ENCODE measurements at places on chromosomes 4 and X. TPM values are rescaled to one million over a fixed set of nuclear protein-coding genes. Genes with fewer than 3 reads are reported as not detected.

DNA sequence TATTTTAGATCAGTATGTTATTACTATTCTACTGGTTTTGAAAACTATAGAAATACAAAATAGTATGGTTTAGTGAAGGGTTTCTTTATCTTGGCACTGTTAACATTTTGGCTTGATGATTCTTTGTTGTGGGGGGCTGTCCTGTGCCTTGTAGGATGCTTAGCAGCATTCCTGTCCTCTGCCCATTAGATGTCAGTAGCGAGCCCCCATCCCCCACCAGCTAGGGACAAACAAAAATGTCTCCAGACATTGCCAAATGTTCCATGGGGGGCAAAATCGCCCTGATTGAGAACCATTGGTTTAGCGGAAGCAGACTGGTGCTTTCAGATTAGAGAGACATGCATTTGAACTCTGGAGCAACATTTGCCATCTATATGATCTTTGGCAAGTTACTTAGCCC, 23.3 kb downstream of the SPARCL1 start:
- H3K4me1 ChIP-seq: peaks cover 13% of the 10 kb centered on the region
- no peaks in the 10 kb centered on the region for H3K27me3 ChIP-seq
- peaks cover 4% of the 10 kb centered on the region for H3K36me3 ChIP-seq
- H3K4me3 ChIP-seq: no peak overlapping the region

- no peak overlapping the region for H3K27ac ChIP-seq
- peak; percentile 54 for DNase-seq
- H3K4me3 ChIP-seq: no peak overlapping the region
Measured at GRCh38 chr4:41069257-41069656, 145.1 kb downstream of the APBB2 start.

Gene BMX
- total RNA-seq: 1.4 TPM

Gene ANK2
- 512 TPM for total RNA-seq

DNA sequence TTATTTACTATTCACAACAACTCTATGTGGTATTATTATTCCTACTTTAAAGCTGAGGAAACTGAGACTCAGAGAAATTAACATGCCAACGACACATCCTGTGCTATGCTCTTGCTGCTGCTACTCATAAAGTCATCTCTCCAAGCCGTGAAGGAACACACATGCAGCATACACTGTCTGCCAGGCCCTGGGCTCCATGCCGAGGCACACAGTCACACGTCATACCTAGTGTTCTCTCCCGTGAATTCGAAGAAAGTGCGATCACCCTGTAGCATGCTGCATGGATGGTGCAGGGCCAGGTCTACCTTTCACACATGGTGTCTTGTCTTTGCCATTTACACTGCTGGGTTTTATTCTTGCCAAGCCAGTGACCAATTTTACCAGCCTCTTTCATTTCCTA, 34.1 kb downstream of the TBC1D1 start:
- H3K27ac ChIP-seq: no peak overlapping the region
- no peaks in the 10 kb centered on the region for H3K36me3 ChIP-seq
- H3K27me3 ChIP-seq: no peaks in the 10 kb centered on the region

Gene OPN1MW2
- total RNA-seq: not detected

Gene SPATA18
- 5.9 TPM for total RNA-seq

DNA sequence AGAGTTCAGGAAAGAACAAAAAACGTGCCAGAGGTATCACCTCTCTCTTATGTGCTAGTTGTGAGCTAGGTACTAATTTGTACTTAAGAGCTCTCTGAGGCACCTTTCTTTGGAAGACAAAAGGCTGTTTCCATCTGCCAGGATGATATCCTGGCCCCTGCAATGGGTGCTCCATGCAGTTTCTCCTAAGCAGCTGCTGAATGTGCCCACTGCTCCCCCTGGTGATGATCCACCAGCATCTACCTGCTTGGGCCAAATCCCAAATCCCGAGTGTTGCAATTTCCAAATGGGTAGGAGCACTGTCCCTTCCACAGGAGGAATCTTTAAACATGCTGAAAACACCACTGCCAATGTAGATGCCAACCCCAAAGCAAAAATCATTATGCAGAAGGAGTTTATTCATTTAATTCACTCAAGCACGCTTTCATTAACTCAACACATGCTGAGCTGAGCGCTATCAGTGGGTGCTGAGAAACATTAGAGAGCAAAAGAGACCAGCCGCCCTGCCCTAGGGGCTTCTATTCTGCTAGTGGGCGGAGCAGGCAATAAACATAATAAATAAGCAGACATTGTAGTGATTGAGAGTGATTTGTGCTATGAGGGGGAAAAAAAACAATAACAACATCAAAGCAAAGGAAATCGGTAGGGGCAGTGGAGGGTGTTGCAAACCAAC, 69.6 kb upstream of the C4orf50 start:
- H3K4me3 ChIP-seq: no peak overlapping the region
- peak; percentile 73 for DNase-seq
- H3K27ac ChIP-seq: no peak overlapping the region
- H3K4me1 ChIP-seq: peaks cover 22% of the 10 kb centered on the region
- peaks cover 8% of the 10 kb centered on the region for H3K36me3 ChIP-seq

DNA sequence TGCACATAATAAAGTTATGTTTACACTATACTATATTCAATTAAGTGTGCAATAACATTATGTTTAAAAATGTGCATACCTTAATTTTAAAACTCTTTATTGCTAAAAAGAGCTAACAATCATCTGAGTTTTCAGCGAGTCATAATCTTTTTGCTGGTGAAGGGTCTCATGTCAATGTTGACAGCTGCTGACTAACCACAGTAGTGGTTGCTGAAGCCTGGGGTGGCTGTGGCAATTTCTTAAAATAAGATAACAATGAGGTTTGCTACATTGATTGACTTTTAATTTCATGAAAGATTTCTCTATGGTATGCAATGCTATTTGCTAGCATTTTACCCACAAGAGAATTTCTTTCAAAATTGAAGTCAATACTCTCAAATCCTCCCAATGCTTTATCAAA, 58.6 kb downstream of the C4orf46 start:
- DNase-seq: no peak
- no peak overlapping the region for H3K4me3 ChIP-seq
- H3K4me1 ChIP-seq: no peaks in the 10 kb centered on the region
- H3K36me3 ChIP-seq: no peaks in the 10 kb centered on the region
- no peaks in the 10 kb centered on the region for H3K27me3 ChIP-seq
- H3K27ac ChIP-seq: no peak overlapping the region

GRCh38 chrX:121782544-121782943, 735.1 kb downstream of the GLUD2 start:
- no peaks in the 10 kb centered on the region for H3K4me1 ChIP-seq
- H3K4me3 ChIP-seq: no peak overlapping the region
- H3K27me3 ChIP-seq: no peaks in the 10 kb centered on the region

- no peak overlapping the region for H3K27ac ChIP-seq
- H3K27me3 ChIP-seq: no peaks in the 10 kb centered on the region
- H3K4me3 ChIP-seq: no peak overlapping the region
- no peak for DNase-seq
- no peaks in the 10 kb centered on the region for H3K4me1 ChIP-seq
Measured at GRCh38 chr4:108060686-108061321, 71.1 kb downstream of the HADH start.

GRCh38 chr4:159655547-159655946, 552.7 kb downstream of the RAPGEF2 start:
- no peak for DNase-seq
- H3K4me1 ChIP-seq: no peaks in the 10 kb centered on the region
- H3K27me3 ChIP-seq: no peaks in the 10 kb centered on the region

- H3K27ac ChIP-seq: no peak overlapping the region
- no peak for DNase-seq
- H3K27me3 ChIP-seq: no peaks in the 10 kb centered on the region
Measured at GRCh38 chrX:87003031-87003430, 514.6 kb upstream of the KLHL4 start.

DNA sequence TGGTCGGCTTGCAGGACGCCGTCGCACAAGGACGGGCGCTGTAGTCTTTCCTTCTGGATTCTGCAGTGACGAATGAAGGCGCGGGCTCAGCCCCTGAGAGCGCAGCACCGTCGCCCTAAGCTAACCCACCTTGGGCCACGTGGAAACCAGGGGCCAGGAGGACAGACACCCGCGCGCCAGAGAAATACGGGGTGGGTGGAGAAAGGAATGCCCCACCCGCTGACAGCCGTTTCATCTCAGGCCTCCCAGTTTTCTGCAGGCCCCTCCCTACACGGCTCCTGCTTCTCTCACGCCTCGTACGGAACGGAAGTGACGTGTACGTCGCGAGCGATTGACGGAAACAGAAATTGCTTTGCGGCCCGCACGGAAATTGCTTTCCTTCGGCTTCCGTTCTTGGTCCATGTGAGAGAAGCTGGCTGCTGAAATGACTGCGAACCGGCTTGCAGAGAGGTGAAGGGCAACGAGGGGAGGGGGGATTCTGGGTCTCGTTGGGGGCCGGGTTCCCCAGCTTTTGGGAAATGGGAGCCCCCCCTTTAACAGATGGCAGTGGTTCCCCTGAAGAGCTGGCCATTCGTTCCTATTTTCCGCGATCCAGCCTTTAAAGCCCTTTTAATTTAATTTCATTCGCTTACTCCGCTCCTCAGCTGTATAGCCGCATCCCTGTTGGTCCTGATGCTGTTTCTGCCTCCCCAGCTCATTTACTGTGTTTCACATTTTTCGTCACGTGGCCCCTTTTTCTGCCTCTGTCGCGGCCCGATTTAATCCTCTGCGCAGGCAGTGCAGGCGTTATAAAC, at the start of gene UTP14A:
Gene UTP14A, plus strand, starts transcription at position 378 of the 794 bp plus-strand sequence. Its CDS starts 47 bp downstream, at position 425.
- peak within 1 kb of the TSS; percentile 77 for H3K4me3 ChIP-seq
- H3K27ac ChIP-seq: peak within 1 kb of the TSS; percentile 92
- H3K4me1 ChIP-seq: no peaks in the 10 kb centered on the region

GRCh38 chr4:127421437-127421836, 211.3 kb upstream of the INTU start:
- H3K4me3 ChIP-seq: no peak overlapping the region
- H3K4me1 ChIP-seq: no peaks in the 10 kb centered on the region
- no peaks in the 10 kb centered on the region for H3K36me3 ChIP-seq
- DNase-seq: no peak
- H3K27me3 ChIP-seq: no peaks in the 10 kb centered on the region
- H3K27ac ChIP-seq: no peak overlapping the region

- no peak overlapping the region for H3K27ac ChIP-seq
- H3K4me1 ChIP-seq: no peaks in the 10 kb centered on the region
- H3K27me3 ChIP-seq: peaks cover 5% of the 10 kb centered on the region
- no peak for DNase-seq
- peaks cover 9% of the 10 kb centered on the region for H3K36me3 ChIP-seq
Measured at GRCh38 chrX:21972721-21973120, 32.2 kb downstream of the SMS start.

DNA sequence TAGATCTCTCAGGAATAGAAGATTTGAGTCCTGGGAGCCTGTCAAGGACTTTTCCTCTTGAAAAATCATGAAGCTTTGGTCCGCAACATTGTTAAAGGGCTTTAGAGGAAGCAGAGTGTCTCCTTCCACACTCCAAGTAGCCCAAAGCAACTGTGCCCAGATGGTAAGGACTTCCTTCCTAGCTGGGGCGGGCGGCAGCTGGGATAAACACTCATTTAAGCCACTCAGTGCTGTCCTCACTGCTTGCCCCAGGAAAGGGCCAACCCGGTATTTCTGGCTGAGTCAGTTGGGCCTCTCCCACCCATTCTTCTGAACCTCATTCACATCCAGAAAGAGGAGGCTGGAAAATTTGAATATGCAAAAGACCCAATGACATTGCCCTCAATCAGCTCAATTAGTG, 144.3 kb downstream of the CHIC2 start:
- no peak for DNase-seq
- no peaks in the 10 kb centered on the region for H3K4me1 ChIP-seq

Gene CSAG2
- total RNA-seq: not detected

- no peak overlapping the region for H3K27ac ChIP-seq
- DNase-seq: no peak
- no peaks in the 10 kb centered on the region for H3K4me1 ChIP-seq
Measured at GRCh38 chrX:148536961-148537360, 36.5 kb downstream of the AFF2 start.

Gene MAGEA1
- total RNA-seq: not detected

Gene ABCB7
- 30.6 TPM for total RNA-seq

- H3K36me3 ChIP-seq: no peaks in the 10 kb centered on the region
- H3K4me1 ChIP-seq: no peaks in the 10 kb centered on the region
- no peak overlapping the region for H3K27ac ChIP-seq
- H3K4me3 ChIP-seq: no peak overlapping the region
- no peaks in the 10 kb centered on the region for H3K27me3 ChIP-seq
Measured at GRCh38 chrX:117969328-117969727, 147.3 kb downstream of the KLHL13 start.

- H3K27me3 ChIP-seq: no peaks in the 10 kb centered on the region
- H3K36me3 ChIP-seq: no peaks in the 10 kb centered on the region
- no peaks in the 10 kb centered on the region for H3K4me1 ChIP-seq
- DNase-seq: no peak
Measured at GRCh38 chr4:184267206-184267608, 49.5 kb upstream of the ENPP6 start.

- no peaks in the 10 kb centered on the region for H3K36me3 ChIP-seq
- no peaks in the 10 kb centered on the region for H3K27me3 ChIP-seq
- H3K4me3 ChIP-seq: peak overlapping the region; percentile 71
Measured at GRCh38 chr4:128810331-128810870, 901 bp downstream of the JADE1 start.

All from spinal cord (tissue), 10 donors.